ENCODE measurements at places on chromosomes 3 and 15. TPM values are rescaled to one million over a fixed set of nuclear protein-coding genes. Genes with fewer than 3 reads are reported as not detected.

- DNase-seq, result no peak
Observed at GRCh38 chr3:60081381-60082095, 1031.7 kb upstream of the CFAP20DC start.

DNA sequence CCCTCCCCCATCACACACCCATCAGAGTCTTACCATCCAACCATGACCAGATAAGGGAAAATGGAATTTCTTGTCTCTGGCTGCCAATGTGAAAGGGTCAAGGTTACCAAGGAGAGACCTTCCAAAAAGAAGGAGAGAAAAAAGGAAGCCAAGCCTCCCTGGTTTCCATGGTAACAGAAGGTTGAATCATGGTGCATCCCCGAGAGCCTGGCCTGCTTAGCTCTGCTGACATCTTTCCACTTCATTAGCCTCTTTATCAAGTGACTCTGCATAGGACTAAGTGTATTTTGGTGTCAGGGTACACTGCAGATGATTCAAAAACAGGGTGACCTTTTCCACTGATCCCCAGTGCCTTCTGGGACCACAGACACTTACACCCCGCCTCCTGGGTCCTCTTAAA is 225.7 kb upstream of the PPP2R3A start:
- no peak for DNase-seq

IL17RB gene
- total RNA-seq, result 6.1 TPM

CIDEC gene
- total RNA-seq, result 380 TPM

COL8A1 gene
- total RNA-seq, result 170 TPM
